ENCODE measurements at places on chromosomes 4 and X.

DNA sequence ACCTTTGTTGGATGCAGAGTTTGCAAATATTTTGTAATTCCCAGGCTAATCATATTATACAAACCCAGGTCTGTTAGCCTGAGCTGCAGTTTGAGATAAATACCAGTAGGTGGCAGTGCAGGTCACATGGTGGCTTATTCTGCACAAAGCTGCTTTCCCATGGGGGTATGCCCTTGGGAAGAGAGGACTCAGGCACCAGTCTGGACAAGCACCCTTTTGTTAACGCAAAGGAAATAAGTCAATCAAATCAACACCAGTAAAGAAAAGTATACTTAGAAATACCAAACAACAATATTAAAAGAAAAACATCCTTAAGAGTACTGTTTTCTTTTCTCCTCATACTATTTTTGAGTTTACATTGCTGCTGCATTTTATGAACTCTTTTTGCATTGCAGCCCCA, 389.0 kb upstream of the ZFP42 start:
- peak; percentile 50 for DNase-seq

GRCh38 chr4:133161570-133162295, 12.6 kb downstream of the PCDH10 start:
- DNase-seq, result no peak

GRCh38 chr4:56028165-56028564, 79.4 kb downstream of the CEP135 start:
- DNase-seq, result no peak

- DNase-seq, result no peak
Measured at GRCh38 chrX:119036107-119037029, 36.4 kb upstream of the CT47C1 start.

DNA sequence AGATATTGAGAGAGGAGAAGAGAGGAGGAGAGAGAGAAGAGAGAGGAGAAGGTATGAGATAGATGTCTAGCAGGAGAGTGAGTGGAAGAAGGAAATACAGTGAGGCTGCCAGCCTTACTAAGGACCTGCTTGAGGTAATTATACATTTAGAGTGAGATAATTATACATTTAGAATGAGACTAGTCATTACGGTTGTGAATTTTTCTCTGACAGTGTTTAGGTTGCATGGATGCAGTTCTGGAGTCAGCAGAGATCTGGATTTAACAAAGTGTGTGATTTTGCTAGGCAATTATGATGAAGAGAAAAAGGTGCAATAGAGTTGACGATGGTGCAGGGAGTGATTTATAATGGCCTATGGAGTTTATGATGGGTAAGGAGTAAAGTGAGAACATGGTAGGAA, 187.1 kb upstream of the ARX start:
- no peak for DNase-seq

- no peak for DNase-seq
Measured at GRCh38 chr4:44675366-44675765, 2.9 kb upstream of the GUF1 start.

GRCh38 chr4:98803251-98803650, 125.7 kb downstream of the EIF4E start:
- no peak for DNase-seq

- DNase-seq, result no peak
Measured at GRCh38 chrX:40719218-40719617, 16.1 kb downstream of the MED14 start.

GRCh38 chrX:16606142-16606720, 43.7 kb upstream of the S100G start:
- DNase-seq, result no peak

DNA sequence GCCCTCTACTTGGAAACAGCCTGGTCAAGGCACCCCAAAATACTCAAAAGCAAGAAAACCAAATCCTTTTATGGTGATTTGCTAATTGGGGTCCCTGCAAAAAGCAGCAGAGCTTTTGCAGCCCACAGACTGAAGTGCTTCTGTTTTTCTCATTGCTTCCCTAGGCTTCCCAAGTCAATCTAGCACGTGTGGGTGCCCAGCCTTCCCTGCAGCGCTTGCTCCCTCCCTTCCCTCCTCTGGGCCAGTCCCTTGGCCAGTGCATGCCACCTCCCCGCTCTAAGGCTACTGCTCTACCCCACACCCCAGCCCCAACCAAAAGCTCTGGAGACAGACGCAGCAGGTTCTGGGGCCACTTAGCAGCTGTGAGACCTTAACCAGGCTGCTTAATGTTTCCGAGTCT, 53.6 kb downstream of the ANAPC4 start:
- DNase-seq, result no peak

DNA sequence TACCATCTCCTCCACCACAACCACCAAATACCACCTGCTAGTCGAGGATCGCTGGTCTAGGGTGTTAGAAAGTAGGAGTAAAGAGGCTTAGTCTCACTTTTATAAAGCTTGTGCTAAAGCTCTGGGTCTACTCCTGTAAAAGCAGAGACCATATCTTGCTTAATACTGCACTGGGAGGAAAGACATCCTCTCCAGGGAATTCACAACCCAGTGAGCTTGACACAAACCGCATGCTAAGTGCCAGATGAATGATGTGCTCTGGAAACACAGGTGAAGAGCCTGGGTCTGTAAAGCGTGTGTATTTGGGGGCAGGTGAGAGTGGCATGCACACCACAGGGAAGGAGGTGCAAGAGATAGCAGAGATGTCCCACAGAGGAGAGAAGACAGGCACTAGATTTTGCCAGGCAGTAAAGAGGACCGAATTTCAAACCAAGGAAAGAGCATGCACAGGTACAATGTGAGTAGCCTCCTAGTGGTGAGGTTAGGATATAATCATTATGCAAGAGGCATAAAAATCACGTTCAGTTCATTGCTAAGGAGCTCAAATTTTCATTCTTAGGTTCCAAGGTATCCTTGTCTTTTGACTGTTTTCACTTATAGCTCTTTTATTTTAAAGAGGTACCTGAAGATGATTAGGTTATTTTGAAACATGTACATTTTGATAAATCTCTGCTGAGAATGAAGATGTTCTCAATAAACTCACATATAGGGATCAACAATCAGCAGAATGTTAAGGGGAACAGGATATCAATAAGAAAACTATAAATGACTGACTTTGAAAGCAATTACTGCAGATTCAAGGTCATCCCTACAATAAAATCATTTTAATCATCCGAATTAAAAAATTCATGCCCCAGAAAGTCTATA, 20.7 kb downstream of the TAPT1 start:
- DNase-seq, result no peak

- DNase-seq, result no peak
Measured at GRCh38 chr4:57039345-57039744, 60.6 kb downstream of the POLR2B start.

GRCh38 chrX:143633461-143634308, 2.2 kb downstream of the SLITRK4 start:
- DNase-seq, result no peak

DNA sequence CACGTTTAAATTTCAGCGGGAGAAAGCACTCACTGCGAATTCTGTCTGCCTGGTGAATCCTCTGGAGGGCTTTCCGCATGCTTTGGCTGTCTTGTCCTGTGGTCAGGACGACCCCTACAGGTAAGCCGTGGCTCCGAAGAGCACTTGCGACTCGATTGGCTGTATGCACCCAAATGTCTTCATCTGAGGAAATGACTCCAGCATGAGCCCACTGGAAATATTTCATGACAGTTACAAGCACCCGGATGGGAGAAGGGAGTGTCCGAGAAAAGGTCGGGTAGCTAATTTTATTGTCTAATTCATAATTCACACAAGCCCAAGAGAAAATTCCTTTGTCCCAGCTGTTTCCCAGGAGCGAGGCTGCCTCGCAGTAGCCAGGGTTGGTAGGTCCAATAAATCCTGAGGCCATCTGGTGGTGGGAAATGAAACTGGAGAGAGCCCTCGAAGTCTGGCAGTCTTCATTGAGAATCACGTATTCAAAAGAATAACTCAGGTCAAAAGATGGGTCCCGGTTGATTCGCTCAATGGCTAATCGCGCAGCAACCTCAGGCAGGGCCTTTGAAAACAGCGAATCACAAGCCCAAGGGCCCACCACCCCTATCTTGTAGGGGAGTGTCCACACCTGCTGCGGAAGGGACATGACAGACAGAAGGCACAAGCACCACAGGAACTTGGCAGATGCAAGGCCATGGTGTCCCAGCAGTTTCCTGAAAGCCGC, 6.6 kb downstream of the GUCY2F start:
- DNase-seq, result peak; percentile 46

GRCh38 chr4:140351093-140352075, 22.1 kb upstream of the SCOC start:
- peak; percentile 18 for DNase-seq

DNA sequence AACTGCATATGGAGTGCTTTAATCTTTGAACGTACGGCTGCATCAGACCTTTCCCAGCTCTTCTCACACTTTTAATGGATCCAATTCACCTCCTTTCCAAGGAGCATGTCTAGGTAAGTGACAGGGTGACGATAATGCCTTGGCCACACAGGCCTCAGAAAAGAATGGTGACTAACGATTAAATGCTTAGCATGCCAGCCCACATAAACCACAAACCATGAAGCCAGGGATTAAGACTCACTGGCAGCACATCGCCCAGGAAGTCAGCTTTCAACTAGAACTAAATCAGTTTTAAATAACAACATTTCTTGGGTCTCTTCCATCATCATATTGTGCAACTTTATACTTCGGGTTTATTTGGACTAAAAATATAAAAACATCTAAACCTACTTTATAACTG, 28.7 kb downstream of the INPP4B start:
- DNase-seq, result no peak

GRCh38 chrX:129939986-129940385, 34.0 kb downstream of the UTP14A start:
- DNase-seq, result no peak

DNA sequence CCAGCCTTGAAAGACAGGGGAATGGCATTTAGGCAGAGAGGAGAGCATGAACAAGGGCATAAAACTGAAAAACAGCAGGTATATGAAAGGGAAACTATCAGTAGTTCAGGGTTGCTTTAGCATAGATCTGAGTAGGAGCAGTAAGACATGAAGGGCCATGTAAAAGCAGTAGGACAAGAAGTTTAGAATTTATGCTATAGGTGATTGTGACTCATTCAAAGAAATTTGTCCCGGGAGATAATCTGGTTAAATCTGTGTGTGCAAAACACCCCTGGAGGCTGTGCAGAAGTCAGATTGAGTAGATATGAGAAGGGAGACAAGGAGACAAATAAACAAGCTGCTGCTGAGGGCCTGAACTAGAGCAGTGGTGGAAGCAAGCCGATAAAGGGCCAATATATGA, 109.1 kb upstream of the BMP3 start:
- DNase-seq, result no peak

GRCh38 chr4:180850318-180850940, 1392.8 kb upstream of the TENM3 start:
- no peak for DNase-seq

- no peak for DNase-seq
Measured at GRCh38 chrX:150587585-150588503, 19.4 kb downstream of the MTM1 start.

DNA sequence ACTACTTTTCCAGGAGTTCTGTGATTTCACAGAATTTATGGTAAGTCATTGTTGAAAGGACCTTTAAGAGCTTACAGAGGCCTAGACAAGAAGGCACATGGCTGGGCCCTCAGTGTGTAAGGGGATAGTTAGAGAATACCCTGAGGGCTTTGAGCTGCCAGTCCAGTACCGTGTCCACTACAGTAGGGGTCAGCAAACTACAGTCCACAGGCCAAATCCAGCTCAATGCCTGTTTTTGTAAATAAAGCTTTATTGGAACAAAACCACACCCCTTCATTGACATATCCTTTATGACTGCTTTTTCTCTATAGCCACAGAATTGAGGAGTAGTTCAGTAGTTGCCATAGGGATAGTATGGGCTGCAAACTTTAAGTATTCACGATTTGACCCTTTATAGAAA, 176.2 kb downstream of the MID1 start:
- no peak for DNase-seq

GRCh38 chr4:76435528-76436319, 695 bp downstream of the SHROOM3 start:
- no peak for DNase-seq

DNA sequence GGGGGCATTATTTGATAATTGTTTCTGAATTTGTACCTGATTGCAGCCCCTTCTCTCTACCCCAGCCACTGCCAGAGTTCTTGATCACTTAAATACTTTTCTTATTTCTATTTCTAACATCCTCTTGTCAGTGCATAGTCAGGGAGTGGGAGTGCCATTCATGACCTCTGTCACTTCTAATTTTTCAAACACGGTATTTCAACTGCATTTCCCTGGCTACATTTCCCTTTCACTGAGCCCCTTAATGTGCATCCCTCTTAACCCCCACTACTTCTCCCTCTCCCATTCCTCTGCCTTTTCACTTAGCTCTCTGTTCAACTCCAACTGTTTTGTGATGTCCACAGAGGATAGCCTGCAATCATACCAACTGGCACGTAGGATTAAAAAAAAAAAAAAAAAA, 128.3 kb upstream of the NAP1L5 start:
- no peak for DNase-seq

- DNase-seq, result no peak
Measured at GRCh38 chrX:30935985-30936384, 46.9 kb upstream of the TAB3 start.

GRCh38 chr4:10437735-10438134, 19.5 kb downstream of the ZNF518B start:
- no peak for DNase-seq

DNA sequence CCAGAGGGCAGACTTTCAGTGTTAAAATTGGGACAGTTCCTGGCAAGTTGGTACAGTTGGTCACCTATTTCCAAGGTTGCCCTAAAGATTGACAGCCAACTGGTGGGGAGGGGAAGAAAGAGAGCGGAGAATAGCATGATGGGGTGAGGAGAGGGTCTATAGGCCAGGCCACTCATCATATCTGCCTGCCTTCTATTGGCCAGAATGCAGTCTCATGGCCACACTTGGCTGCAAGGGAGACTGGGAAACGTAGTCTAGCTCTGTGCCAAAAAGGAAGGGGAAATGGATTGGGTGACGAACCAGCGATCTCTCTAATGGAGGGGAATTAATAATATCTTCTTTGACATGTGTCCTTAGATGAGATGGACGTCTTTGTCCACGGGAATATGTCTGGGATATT, 197.4 kb upstream of the ATP6AP2 start:
- DNase-seq, result no peak

DNA sequence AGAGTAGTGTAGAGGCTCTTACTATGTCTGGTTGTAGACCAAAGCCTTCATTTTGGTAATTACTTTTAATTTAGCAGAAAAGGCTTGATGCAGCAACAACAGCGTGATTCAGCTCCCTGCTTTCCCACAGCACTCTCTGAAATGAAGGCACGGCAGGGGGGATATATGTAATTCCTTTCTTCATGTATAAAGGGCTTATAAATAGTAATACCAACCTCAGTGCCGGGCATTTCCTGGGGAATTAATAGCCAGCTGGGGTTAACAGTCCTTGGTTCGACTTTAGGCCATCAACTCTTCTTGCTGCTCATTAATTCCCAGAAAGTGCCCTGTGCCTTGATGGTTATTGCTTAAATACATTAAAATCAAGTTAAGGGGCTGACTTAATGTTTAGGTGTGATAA, 669.0 kb downstream of the ZNF674 start:
- DNase-seq, result no peak

- DNase-seq, result peak; percentile 53
Measured at GRCh38 chrX:55486736-55487135, 2.9 kb downstream of the USP51 start.

All from hippocampal formation (tissue), 2 donors.